ENCODE measurements at places on chromosomes 5 and 9.

DNA sequence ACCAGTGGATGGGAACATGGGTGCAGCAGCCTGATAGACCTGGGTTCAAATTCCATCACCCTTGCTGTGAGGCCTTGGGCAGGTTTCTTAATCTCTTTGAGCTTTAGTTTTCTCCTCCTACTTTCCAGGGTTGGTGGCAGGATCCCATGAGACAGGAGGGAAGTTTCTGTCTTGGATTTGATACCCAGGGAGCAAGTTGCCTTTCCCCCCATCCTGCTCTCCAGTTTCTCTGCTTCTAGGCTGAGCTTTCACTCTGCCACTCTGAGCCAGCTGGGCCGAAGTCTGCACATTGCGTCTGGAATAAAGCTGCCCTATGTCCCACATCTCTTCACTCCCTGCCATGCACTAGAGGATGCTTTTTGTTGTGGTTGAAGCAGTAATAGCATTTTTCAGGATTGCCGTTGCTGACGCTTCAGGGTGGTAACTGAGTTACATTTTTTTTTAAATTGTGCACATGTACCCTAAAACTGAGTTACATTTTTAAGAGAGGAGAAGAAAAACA, 40.5 kb upstream of the ANGPTL2 start:
- H3K4me3 ChIP-seq, result no peak overlapping the region
- H3K27me3 ChIP-seq, result no peaks in the 10 kb centered on the region
- no peak overlapping the region for H3K27ac ChIP-seq
- H3K4me1 ChIP-seq, result peaks cover 18% of the 10 kb centered on the region
- no peak for DNase-seq

DNA sequence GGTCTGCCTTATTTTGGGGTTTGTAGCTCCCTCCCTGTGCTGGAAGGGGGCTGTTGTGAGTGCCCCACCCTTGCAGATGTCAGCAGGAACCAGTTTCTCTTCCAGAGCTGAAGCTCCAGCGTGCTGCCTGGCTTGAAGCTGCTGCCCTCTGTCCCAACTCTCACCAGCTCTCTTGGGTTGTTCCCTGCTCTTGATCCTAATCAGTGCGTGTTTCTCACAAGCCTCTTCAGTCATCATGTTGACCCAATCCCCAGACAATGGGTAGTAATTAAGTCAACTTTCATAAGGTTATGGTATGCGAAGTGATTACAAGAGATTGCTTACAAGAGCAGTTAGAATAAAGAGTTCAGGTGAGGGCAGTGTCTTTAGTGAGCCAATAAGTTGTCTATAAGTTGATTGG, 57.0 kb downstream of the PDE8B start:
- no peaks in the 10 kb centered on the region for H3K27me3 ChIP-seq
- no peak overlapping the region for H3K27ac ChIP-seq
- H3K4me3 ChIP-seq, result no peak overlapping the region
- H3K4me1 ChIP-seq, result no peaks in the 10 kb centered on the region
- DNase-seq, result no peak
- H3K36me3 ChIP-seq, result no peaks in the 10 kb centered on the region

GRCh38 chr9:81374459-81375186, 314.7 kb downstream of the TLE1 start:
- no peak for DNase-seq
- no peak overlapping the region for H3K4me3 ChIP-seq
- H3K27ac ChIP-seq, result no peak overlapping the region
- H3K27me3 ChIP-seq, result no peaks in the 10 kb centered on the region

DNA sequence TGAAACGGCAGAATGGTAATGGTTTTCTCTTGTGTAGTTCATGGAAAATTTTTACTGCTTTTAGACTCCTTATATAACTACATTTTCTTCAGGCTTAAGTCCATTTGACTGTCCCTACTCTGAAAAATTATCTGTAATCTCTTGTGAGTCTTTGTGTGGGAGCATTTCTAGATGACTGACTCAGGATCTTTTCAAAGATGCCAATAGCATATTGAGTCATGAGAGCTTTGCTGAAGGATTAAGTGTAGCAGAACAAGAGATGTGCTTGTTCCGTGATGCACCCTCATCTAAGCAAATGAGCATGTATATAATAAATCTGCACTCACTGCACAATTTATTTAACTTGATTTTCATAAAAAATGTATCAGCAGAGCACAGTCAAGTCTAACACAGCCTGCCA, 298.7 kb upstream of the CDH6 start:
- no peak for DNase-seq
- H3K4me1 ChIP-seq, result no peaks in the 10 kb centered on the region
- no peaks in the 10 kb centered on the region for H3K27me3 ChIP-seq
- no peak overlapping the region for H3K27ac ChIP-seq
- no peaks in the 10 kb centered on the region for H3K36me3 ChIP-seq

GRCh38 chr5:156380848-156381247, 53.9 kb downstream of the SGCD start:
- H3K4me3 ChIP-seq, result no peak overlapping the region
- H3K36me3 ChIP-seq, result no peaks in the 10 kb centered on the region
- no peaks in the 10 kb centered on the region for H3K4me1 ChIP-seq
- no peak for DNase-seq
- H3K27ac ChIP-seq, result no peak overlapping the region
- H3K27me3 ChIP-seq, result no peaks in the 10 kb centered on the region

DNA sequence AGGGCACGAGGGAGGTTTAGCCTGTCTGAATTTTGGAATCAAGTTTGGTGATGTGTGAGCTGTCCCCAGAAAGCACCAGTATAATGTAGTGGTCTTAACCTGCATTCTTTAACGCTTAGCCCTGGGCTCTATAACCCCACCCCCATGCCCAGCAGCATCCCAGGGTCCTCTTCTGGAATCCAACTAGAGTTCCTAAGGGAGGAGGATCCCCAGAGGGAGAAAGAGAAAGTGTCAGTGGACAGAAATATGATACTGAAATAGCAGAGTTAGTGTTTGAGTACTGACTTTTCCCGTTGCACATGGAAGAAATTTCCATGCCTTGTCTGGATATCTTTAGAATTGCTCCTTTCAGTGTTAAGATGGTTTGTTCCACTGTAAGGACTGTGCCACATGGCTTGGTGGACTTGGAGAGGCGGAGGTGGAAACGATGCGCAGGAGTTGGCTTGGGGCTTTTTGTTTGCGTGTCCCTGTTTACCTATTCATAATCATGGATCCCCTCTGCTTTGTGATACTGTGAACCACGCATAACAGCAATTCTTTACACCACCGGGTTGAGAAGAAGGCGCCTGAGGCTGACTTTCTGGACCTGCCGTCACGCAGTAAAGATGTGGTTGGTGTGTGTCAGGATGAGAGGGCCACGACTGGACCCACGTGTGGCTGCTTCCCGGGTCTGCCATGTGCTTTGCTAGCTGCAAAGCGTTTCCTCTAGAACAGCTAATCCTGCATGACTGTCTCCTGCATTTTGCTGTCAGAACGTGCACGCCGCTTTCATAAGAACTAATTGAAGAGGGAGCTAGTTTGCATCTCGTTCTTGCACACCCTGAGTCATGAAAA, 142.3 kb downstream of the SMARCA2 start:
- H3K27ac ChIP-seq, result peak overlapping the region; percentile 69
- no peaks in the 10 kb centered on the region for H3K27me3 ChIP-seq
- DNase-seq, result no peak
- peaks cover 5% of the 10 kb centered on the region for H3K36me3 ChIP-seq
- peak overlapping the region; percentile 29 for H3K4me3 ChIP-seq
